ENCODE measurements at places on chromosomes 1 and 21.

- DNase-seq, result no peak
Observed at GRCh38 chr1:17307946-17308345, at the start of gene PADI4. TSS of gene PADI4 (plus strand) at chr1:17308197. CDS start at chr1:17308223, 26 bp downstream.

DNA sequence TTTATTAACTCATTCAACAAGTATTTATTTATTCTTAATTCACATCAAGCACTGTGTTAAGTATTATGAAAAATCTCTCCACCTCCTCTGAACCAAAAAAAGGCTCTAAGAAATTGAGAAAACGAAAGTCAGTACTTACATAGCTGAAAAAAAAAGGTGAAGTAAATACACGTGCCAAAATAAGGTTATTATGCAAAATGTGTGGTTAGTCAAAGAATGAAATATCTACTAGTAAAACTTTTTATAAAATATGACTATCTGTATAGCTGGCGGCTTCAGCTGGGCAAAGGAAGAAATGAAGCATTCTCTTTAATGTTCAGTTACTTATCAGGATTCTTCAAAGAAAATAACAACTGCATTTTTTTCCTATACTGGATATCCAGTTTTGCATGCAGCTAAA is 35.5 kb upstream of the ASPM start:
- DNase-seq, result no peak

DNA sequence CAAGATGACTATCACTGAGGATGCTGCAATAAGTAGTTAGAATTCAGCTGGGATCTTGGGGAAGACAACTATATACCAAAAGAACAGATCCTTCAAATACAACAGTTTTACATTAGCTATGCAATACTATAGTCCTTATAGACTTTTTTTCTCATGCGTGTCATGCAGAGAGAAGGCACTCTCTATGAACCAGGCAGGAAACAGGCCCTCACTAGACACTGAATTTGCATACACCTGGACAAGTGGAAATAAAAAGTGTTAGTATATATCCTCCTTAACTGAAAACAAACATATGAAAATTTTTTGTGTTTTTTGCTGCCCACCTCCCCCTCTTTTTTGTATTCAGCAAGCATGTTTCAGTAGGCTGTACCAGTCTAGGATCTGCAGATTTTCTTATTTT is 29.9 kb downstream of the TMCO1 start:
- DNase-seq, result no peak

DNA sequence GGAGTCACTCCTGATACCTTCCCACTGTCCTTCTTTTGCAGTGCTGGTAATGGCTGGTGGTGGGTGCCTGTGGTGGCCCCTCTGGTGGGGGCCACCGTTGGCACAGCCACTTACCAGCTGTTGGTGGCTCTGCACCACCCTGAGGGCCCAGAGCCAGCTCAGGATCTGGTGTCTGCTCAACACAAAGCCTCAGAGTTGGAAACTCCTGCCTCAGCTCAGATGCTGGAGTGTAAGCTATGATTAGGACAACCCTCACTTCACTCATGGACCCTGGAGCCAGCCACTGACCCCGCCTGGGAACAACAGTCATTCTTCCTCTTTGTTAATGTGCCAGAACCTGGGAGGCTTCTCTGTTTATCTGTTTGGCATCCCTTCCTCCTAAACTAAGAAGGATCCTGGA is 1.1 kb upstream of the ATP8B2 start:
- DNase-seq, result no peak

- DNase-seq, result no peak
Observed at GRCh38 chr1:25137106-25137505, 95.2 kb downstream of the SYF2 start.

DNA sequence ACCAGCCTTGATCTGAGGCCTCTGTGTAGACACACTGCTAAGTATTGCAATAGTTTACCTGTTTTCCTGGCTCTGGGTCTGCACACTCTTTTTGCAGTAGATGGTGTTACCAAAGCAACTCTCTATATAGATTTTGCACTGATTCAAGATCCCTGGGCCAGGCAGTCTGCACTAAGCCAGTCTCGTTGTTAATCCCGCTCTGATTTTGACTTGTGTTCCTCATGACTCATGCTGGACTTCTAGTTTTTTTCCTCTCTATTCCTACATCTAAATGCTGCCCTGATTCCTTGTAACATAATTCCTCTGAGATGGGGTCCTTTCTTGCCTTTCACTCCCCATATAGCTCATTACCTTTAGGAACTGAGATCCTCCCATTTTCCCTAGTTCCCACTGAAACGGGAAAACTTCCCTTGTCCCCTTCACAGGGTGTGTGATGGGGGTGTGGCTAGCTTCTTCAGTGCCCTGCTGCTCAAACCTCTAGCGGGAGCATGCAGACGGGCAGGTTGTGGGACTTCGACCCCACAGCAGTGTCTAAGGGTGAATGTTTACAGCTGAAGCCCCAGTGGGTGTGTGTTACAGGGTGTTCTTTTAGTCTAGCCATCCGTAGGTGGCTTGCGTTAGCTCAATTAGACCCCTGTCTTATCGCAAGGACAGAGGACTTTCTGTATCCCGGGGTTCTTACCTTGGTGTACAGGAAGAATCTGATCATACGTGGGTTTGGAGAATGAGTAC is 106.5 kb upstream of the RAB3GAP2 start:
- DNase-seq, result no peak

GRCh38 chr1:167526667-167527383 is 8.5 kb upstream of the CD247 start:
- no peak for DNase-seq

DNA sequence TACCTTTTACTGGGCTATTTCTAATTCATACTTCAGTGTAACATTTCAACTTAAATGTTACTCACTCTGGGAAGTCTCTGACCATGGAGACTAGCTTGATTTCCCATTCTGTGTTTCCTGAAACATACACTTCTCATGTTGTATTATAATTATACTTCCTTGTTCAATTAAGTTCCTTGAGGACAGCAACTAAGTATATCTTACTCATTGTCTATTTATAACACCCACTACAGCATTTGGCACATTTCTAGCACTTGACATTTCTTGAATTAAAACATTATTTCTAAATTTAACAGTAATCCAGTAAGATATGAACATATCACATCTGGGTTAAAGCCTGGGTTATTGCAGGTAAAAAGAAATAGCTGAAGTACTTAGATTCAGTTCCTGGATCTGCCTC is 32.4 kb upstream of the F13B start:
- no peak for DNase-seq

- DNase-seq, result no peak
Observed at GRCh38 chr1:97004054-97004453, 282.5 kb downstream of the PTBP2 start.

GRCh38 chr1:21638531-21639341 is 30.4 kb downstream of the RAP1GAP start:
- no peak for DNase-seq

GRCh38 chr1:39690794-39691382 is 345 bp downstream of the HPCAL4 start:
- DNase-seq, result no peak

DNA sequence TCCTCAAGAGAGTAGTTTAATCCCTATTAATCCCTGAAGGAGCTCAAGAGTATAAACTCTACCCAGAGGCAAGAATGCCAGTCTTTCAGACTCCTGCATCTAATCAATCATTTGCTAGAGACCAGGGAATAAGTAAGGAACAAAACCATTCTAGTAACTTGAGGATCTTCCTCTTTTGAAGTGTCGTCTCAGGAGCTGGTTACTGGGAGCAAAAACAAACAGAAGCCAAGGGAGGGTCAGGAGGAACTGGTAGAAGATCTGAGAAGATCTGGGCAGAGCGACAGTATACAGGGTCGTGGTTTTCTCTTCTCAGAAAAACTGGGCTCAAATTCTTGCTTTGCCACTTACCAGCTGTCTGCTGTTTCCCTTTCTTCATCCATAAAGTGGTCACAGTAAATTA is 69.3 kb downstream of the RPS6KA1 start:
- no peak for DNase-seq

DNA sequence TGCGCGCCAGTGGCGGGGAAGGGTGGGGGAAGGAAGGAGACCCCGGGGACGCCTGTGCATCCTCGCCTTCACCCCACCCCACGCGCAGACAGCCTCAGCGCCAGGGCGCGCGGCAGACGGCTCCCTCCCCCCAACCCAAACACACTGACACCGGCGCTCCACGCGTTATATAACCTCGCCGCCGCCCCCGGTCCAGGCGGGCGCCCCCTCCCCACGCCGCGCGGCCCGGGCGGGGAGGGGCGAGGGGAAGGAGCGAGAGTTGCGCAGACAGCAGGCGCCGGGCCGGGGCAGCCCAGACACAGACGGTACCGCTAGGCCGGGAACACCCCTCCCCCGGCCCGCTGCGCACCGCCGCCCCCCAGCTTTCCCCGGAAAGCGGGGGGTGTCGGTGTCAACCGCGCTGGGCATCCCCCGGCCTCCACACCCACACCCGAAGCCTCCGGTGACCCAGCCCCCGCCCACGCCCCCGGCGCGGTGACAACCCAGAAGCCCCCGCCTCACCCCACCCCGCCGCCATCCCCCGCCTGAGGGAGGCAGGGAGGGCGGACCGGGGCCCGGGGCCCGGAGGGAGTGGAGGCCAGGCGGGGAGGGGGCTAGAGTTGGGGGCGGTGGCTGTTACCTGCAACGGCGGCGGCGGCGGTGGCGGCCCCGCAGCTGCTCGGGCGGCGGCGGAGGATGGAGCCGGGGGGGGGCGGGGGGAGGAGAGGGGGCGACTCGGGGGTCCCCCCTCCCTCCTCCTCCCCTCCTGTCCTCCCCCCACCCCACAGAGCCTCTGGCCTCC is 432 bp downstream of the AKT3 start:
- peak; percentile 7 for DNase-seq

DNA sequence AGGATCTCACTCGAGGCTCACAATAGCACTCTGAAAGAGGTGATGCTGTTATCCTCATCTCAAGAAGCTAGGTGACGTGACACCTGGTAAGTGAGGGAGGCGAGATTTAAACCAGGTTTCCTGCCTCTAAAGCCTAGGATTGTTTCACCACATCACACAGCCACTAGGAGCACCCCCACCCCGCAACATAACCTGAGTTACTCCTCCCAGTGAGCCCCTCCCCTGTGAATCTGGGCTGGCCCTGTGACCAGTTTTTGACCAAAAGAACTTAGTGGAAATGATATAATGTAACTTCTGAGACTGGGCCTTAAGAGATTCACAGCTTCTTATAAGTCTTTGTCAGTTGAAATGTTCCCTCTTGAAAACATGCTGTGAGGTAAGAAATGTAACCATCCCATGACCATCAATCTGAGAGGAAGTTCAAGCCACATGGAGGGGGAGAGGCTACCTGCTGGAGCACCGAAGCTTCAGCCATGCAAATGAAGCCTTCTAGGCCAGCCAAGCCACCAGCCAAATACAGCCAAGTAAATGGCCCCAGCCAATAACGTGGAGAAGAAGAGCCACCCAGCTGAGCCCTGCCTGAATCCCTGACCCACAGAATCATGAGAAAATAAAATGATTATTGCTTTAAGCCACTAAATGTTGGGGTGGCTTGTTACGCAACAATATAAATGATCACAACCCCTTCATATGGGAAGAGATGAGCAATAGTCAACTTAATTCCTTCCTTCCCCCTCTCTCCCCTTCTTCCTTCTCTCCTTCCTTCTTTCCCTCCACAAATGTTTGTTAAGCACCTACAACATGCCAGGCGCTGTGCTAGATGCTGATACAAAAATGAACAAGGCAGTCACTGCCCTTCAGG is 61.0 kb upstream of the FAM20B start:
- no peak for DNase-seq

Data from thoracic aorta (tissue), 2 donors.